ENCODE measurements at places on chromosomes 4 and X.

GRCh38 chrX:78513971-78514738 lies 145.0 kb downstream of the RTL3 start:
- DNase-seq, result no peak

- no peak for DNase-seq
Measured at GRCh38 chrX:69076088-69076487, 89.2 kb downstream of the PJA1 start.

DNA sequence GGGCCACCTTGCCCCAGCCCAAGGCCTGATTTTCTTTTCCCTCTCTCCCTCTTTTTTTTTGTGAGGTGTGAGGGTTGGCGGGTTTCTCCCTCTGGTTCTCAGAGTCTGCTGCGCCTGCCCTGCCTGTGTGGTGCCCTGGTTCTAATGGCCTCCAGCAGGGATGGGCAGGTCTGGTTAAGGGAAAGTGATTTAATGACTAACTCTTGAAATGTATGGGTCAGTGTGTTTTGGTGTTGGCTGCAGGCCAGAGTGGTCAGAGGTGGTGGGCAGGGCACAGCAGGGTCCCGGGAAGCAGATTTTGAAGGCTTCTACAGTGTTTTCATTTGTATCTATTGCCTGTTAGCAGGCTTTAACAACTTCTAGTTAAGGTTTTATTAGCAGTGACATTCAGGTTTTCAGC lies 39.0 kb downstream of the JADE1 start:
- no peak for DNase-seq

DNA sequence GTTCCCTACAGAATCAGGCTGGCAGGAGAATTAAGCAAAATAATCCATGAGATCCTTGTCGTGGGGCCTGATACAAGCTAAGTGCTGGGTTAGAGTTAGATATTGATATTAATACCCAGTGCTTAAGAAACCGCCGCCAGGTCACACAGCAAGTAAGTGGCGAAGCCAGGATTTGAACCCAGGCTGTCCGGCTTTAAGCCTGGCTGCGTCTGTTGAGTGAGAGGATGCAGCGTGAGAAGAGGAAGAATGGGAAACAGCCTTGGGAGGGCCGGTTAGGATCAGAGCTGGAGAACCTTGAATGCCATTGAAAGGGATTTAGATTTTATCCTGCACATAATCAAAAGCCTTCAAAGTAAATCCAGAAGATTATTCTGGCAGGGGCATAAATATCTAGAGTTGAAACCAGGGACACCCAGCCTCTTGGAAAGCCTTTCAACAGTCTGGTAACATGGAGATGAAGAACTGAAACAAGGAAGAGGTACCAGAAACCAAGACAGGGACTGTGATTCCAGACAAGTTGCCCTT lies 64.8 kb upstream of the HELT start:
- no peak for DNase-seq

- no peak for DNase-seq
Measured at GRCh38 chr4:168604496-168605373, 107.9 kb downstream of the PALLD start.

DNA sequence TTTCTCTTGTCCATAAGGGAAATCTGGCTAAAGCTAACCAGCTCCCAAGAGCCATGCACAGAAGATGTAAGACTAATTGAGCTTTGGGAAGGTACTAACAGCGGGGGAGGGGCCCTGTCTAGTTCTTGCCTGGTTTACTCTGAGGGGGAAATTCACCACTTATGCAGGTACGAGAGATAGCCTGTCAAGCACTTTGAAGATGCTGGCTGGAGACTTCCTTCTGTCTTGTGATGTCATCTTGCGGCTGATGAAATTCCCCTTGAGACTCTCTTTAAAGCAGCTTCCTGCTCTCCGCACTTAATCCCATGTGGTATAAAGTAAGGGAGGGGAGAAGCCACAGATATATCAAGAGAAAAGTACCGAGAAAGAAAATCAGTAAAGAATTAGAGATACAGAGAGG lies 345.3 kb downstream of the MAPK10 start:
- DNase-seq, result no peak

GRCh38 chrX:397575-397974 lies 10.9 kb upstream of the PPP2R3B start:
- DNase-seq, result no peak

- DNase-seq, result no peak
Measured at GRCh38 chr4:27407616-27408015, 547.0 kb downstream of the STIM2 start.
